Mononuclear cell (primary cell): ENCODE measurements at places on chromosomes 7 and 10. TPM values are rescaled to one million over a fixed set of nuclear protein-coding genes. Genes with fewer than 3 reads are reported as not detected.

Gene DNA2
- total RNA-seq: 7.5 TPM

Gene CNTNAP2
- 1.0 TPM for total RNA-seq

Gene ADRB1
- total RNA-seq: 2.4 TPM

Gene PIK3AP1
- total RNA-seq: 49.0 TPM

Gene FFAR4
- total RNA-seq: under 0.01 TPM

Gene C10orf90
- total RNA-seq: not detected

Gene WIPF3
- total RNA-seq: under 0.01 TPM

Gene ZNF25
- total RNA-seq: 7.9 TPM

Gene AMPH
- total RNA-seq: 0.10 TPM

Gene FGL2
- total RNA-seq: 37.4 TPM

Gene PALS2
- 53.5 TPM for total RNA-seq

Gene CFAP58
- total RNA-seq: 0.10 TPM

Gene TLL2
- total RNA-seq: not detected
